Articular chondrocyte of knee joint (primary cell): ENCODE measurements at places on chromosomes 16 and 17. TPM values are rescaled to one million over a fixed set of nuclear protein-coding genes. Genes with fewer than 3 reads are reported as not detected.

CCDC144A gene
- total RNA-seq: 9.9 and 11.9 TPM in 2 replicates

KCTD19 gene
- 0.11 TPM in 1 of 2 replicates, not detected in the other for total RNA-seq

ZSCAN10 gene
- total RNA-seq: not detected in 2 replicates

STH gene
- not detected in 2 replicates for total RNA-seq
